ENCODE measurements at places on chromosomes 7 and 10.
A peak's percentile ranks its signal among the peaks of the same experiment; 100 is the strongest.

DNA sequence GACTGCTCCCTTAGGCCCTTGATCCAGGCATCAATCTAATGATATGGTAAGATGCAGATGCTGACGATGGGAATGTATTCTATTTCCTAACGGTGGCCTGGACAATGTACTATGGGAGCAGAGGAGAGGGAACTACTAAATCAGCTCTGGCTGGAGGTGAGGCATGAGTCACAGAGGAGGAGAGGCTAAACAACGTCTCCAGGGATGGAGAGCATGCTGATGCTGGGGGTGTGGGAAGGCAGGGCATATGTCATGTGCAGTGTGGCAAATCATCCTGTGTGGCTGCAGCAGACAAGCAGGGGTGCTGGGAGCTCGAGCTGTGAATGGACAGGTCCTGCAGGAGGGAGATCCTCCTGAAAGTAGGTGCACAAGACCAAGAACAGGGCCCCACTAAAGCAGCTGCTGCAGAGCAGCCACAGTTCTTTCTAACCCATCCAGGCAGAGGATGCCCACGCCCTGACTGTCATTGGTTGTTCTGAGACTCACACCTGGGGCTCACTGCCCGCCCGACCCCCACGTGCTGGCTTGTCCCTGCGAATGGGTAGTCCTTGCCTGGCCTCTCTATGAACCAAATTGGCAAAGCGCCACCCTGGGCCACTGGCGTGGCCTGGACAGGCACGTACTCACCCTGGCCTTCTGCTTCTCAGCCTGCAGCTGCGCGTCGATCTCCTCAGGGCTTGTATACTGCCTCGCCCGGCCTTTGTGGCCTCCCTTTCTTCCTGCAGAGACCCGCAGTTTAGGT is 4.0 kb downstream of the PDAP1 start:
- DNase-seq, result no peak

DNA sequence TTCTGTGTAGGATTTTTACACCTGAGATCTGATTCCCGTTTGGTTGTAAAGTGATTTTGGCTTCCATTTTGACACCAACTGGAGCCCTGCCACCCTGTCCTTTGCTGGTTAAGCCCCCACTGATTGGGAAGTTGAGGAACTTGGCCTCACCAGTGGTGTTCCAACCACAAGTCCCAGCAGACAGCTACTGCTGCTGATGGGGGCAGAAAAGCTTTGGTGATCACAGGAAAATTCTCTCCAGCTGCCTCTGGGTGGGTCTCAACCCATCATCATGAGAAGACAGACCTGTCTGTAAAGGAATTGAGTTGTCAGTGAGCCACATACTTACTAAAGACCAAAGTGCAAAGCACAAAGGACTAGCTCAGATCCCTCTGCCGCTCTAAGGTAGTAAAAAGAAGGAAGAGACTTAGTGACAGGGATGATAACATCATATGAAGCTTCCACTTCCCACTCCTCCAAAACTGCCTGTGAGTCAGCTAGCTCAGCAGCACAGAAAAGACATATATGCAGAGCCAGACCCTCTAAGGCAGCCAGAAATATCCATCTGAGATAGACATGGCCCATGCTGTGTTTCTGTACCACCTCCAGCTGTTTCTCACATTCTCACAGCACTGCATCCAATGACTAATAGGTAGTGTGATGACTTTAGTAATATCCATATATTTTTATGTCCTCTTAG is 22.4 kb upstream of the LRRC17 start:
- no peak for DNase-seq

GRCh38 chr7:36667007-36667745 is 57.1 kb downstream of the AOAH start:
- DNase-seq, result no peak

DNA sequence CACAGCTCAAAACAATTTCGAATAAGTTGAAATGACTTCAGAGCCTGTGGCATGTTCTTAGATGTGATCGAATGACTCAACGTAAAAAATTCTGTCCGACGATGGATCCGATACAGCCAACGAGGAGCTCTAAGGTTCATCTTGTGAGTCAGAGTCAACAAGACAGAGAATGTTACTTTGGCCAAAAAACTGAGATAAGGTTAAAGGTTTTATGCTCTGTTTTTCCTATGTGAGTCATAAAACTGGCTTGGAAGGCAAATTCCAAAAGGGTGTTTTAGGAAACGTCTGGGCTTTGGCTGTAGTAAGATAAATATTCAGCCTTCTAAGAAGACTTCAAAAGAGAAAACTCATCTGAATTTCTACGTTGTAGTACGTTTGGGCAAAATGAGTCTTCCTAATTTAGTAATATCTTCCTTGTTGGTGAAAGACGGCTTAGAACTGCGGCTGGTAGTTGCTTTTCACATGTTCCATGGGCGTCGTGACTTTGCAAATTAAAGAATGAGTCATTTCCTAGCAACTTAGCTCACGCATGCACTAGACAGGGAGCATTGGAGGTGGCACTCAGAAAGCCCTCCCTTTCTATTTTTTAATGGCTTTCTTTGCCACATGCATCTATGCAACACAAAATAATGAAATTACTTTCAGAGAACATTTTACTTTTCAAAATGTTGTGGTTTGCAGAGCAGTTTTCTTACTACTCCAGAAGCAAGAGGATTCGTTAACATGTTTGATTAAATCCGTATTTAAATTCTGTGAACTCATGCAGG is 28.2 kb downstream of the PFKP start:
- peak; percentile 58 for DNase-seq

- DNase-seq, result peak; percentile 74
These were observed 6.9 kb downstream of the ITPRIP start for GRCh38 chr10:104331208-104331838.

DNA sequence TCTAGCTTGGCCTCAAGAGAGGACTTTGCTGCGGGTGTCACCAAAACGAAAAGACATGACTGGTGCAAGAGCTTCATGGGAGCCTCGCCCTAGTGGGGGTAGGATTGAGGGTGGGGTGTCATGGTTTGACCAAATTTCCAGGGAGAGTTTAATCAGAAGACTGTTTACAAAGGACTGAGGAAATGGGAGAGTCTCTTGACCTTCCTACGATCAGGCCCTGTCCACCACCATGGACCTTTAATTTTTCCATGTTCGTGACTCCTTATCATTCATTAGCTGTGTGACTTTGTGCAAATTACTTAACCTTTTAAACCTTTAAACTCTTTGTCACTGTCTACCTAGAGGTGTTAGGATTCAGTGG is 23.0 kb downstream of the AKR1E2 start:
- DNase-seq, result no peak

DNA sequence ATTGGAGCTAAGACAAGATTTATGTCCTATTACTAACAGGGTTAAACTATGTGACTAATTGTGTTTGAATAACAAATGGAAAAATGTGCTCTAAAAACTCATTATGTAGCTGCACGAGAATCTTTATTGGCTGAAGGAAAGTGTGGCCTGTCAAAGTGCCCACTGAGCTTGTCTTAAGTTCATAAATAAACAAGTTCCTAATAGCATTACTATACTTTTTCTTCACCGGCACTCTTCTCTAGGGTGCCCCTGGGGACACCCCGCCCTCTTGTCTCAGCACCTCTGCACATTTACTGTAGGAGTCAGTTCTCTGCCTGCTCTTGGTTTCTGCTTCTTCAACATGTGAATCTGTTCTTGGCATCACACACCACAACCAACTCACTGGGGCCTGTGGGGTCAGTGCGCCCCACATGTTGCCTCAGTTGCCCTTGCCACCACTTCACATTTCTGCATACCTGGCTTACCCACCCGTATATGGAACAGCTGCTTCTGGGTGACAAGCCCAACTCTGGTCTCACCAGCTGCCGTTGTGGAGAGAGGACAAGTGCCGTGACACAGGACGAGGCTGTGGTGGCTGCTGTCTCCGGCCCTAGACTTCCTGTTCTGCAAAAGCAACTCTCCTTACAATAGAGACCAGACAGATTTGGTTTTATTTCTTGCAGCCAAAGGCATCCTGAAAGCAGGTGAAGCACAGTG is 96.3 kb upstream of the DDC start:
- DNase-seq, result no peak

- no peak for DNase-seq
These were observed 34.6 kb upstream of the ZNF273 start for GRCh38 chr7:64868499-64868898.

- peak; percentile 84 for DNase-seq
These were observed 39.5 kb downstream of the RSU1 start for GRCh38 chr10:16777473-16778370.

GRCh38 chr10:18619016-18619415 is 32.4 kb downstream of the NSUN6 start:
- peak; percentile 14 for DNase-seq

DNA sequence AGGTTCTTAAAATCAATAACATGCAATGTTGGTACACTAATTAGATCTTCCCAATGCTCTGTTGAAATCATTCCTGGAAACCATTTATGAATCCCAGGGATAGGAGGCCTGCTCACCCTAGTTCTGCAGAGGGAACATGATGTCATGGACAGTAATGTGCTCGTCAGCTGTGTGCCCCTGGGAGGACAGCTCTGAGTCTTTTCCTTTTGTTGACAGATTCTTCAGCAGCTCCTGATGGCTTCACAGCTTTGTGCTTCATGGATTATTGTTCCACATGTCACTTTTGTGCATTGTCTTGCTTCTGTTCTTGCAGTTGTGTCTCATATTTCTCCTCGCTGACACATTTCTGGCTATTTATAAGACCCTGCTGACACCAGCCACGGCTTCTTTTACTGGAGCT is 367.5 kb downstream of the CCSER2 start:
- DNase-seq, result peak; percentile 14

DNA sequence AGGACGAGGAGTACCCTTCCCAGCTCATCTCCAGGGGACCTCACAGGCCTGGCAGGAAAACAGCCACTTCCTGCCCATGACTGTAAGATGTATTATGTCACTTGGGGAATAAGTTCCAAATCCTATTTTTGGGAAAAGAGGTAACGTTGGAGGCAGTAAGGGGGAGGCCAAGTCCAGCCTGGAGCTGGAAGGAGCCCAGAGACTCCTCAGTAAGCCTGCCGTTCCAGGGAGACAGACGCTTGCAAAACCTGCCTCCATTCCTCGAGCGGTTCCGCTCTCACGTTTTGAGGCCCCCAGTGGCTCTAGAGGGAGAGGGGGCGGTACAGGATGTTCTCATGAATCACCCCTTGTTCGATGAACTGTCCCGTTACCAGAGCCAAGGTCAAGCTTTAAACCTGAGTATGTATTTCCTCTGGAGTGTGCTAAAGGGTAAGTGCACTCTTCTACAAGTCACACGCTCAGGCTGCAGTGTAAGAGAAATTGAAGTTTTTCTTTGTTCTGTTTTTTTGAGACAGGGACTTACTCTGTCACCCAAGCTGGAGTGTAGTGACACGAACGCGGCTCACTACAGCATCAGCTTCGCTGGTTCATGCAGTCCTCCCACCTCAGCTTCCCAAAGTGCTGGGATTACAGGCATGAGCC is 45.5 kb upstream of the CYTH3 start:
- peak; percentile 17 for DNase-seq
